ENCODE measurements at places on chromosomes 6 and 20. TPM values are rescaled to one million over a fixed set of nuclear protein-coding genes. Genes with fewer than 3 reads are reported as not detected.

DNA sequence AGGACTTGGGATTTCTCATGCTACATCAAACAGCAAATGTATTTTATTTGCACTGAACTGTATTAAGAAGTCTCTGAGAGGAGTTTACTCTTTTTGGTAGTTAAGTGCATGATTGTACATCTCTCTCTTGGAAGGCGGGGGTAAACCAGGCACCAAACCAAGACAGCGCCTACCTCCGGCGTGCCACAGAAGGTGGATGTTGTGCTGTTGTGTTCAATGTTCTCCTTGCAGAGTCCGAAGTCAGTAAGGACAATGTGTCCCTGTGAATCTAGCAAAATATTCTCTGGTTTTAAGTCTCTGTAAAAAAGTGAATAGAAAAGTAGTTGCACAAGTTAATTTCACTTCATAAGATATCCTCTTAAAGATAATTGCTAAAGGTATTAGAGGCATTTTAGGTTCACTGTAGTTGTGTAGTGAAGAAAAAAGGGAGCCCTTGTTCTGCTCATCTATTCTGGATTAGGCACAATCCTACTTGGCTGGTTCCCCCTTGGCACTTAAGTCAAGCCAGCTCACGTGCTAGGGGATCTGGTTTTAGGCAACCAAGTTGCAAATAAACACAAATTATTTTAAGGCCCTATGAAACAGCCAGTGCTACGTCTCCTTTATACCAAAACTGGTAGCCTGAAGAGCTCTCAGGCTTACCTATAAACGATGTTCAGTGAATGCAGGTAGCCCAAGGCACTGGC lies 119.7 kb upstream of the SLC2A12 start:
- no peak for DNase-seq

DNA sequence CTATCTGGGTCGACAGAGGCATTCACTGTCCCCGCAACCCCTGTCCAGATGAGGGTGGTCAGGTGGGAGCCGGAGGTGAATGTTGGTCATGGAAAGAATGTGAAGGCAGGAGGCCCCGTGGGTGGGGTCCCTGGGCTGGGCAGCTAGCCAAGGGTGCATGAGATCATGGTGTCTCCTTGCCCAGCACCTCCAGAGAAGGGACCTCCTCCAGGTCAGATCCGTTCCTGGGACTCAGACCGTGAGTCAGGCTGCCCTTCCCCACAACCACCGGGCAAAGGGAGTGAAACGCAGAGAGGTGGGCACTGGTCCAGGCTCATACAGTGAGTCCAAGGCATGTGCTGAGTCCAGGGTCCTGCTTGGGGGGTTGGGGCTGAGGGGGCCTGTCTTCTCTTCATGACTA lies 3.5 kb downstream of the FOXS1 start:
- no peak for DNase-seq

- no peak for DNase-seq
Observed at GRCh38 chr6:14074476-14075094, 43.0 kb upstream of the CD83 start.

DNA sequence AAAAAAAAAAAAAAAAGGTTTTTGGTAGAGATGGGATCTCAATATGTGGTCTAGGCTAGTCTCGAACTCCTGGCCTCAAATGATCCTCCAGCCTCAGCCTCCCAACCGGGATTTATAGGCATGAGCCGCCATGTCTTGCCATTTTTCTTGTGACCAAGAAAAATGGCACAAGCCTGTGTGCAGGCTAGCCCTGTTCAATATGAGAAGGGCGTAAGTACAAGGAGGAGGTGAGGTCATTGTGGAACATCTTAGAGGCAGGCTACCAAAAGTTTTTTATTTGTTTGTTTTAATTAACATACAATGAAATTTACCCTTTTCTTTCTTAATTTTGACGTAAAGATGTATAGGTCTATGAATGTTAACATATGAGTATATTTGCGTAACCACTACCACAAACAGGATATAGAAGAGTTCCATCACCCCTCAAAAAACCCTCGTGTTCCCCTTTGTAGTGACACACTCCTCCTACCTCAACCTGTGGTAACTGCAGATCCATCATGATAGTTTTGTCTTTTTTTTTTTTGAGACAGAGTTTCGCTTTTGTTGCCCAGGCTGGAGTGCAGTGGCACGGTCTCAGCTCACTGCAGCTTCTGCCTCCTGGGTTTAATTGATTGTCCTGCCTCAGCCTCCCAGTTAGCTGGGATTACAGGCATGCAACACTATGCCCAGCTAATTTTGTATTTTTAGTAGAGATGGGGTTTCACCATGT lies 28.3 kb upstream of the KIF3B start:
- no peak for DNase-seq

Gene HIVEP1
- total RNA-seq: 9.7 TPM

Gene GSTA2
- 45.2 TPM for total RNA-seq

DNA sequence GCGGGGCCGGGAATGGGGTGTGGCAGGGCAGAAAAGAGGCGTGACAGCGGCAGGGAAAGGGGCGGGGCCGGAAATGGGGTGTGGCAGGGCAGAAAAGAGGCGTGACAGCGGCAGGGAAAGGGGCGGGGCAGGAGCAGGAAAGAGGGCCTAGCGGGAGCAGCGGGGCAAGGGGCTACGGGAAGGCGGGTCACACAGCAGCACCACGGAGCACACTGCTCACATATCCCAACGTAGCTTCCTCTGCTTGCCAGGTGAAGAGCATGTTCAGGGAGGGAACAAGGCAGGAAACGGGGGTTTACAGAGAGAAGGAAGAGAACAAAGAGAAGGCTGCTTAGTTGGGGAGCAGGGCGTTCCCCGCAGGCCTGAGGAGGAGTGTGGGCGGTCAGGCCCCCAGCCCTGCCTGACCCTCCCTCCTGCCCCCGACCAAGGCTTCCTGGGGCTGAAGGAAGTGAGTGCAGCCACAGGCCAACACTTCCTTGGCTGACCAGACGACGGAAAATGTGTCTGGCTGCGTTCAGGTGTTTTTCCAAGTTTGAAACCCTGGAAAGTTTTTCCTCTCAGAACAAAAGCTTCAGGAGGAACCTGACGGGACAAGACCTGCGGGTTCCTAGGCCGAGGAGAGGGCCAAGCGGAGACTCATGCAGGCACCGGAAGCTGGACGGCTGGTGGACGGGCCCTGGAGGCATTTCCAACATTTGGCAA lies 13.8 kb downstream of the UCKL1 start:
- no peak for DNase-seq

Gene AFG1L
- total RNA-seq: 7.0 TPM

DNA sequence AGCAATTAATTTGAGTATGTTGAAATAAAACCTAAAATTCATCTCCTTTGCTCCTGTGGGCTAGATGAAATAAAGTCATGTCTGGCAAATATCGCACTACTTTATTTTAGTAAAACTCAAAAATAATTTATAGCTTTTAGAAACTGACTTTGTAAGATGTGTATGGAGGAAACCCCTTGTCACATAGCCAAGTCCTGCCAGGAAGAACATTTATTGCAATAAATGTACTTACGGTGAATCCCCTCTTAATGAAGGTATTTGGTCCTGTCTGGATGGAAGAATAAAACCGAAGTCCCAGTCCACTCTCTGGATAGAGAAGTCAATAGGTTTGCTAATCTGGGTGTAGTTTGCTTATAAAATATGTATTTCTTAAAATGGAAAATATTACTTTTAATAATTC lies 1226.8 kb upstream of the MAP3K7 start:
- DNase-seq: no peak

GRCh38 chr6:113969888-113970804 lies 802 bp downstream of the HDAC2 start:
- peak; percentile 61 for DNase-seq

Gene IP6K3
- 4.1 TPM for total RNA-seq

GRCh38 chr20:20143165-20143564 lies 90.8 kb downstream of the CFAP61 start:
- no peak for DNase-seq

DNA sequence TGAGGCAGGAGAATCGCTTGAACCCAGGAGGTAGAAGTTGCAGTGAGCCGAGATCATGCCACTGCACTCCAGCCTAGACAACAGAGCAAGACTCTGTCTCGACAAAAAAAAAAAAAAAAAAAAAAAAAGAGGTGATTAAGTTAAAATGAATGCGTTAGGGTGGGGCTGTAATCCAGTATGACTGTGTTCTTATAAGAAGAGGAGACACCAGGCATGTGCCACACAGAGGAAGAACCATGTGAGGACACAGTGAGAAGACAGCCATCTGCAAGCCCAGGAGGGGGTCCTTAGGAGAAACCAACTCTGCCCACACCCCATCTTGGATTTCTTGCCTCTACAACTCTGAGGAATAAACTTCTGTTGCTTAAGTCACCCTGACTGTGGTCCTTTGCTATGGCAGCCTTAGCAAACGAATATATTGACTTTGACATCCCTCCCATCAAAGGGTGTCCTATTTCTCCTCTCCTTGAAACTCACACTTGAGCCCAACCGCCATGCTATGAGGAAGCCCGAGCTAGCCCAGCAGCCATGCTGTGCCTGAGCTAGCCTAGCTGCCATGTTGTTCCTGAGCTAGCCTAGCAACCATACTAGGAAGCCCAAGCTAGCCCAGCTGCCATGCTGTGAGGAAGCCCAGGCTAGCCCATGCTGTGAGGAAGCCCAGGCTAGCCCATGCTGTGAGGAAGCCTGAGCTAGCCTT lies 15.8 kb upstream of the PPP1R16B start:
- no peak for DNase-seq

Gene VSX1
- total RNA-seq: 0.18 TPM

All from left lobe of liver (tissue), 2 donors.